ENCODE measurements at places on chromosomes 11 and 22.
A peak's percentile ranks its signal among the peaks of the same experiment; 100 is the strongest.

DNA sequence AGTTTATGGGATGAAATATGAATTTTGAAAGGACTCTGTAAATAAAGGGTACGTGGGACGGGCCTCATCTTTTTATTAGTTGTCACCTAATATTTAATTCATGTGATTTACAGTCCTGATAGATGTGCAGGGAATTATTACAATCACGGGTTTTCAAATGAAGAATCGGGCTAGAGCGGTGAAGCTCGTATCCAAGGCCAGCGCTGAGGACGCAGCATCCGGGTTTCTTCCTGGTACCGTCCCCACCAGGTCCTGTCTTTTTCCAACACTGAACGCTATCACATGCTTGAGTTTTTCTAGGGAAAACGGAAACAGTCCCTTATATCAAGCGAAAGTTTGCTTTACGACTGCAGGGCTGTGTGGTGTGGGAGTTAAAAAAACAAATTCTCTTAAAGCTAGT, 787 bp downstream of the SMDT1 start:
- peak overlapping the region; percentile 98 for H3K27ac ChIP-seq
- H3K4me3 ChIP-seq: peak overlapping the region; percentile 91
- no peak for DNase-seq
- peaks cover 13% of the 10 kb centered on the region for H3K4me1 ChIP-seq

- H3K4me3 ChIP-seq: no peak overlapping the region
- no peak overlapping the region for H3K27ac ChIP-seq
- H3K36me3 ChIP-seq: peaks cover 9% of the 10 kb centered on the region
- peaks cover 6% of the 10 kb centered on the region for H3K4me1 ChIP-seq
Measured at GRCh38 chr11:61969838-61970662, 2.6 kb upstream of the FTH1 start.

DNA sequence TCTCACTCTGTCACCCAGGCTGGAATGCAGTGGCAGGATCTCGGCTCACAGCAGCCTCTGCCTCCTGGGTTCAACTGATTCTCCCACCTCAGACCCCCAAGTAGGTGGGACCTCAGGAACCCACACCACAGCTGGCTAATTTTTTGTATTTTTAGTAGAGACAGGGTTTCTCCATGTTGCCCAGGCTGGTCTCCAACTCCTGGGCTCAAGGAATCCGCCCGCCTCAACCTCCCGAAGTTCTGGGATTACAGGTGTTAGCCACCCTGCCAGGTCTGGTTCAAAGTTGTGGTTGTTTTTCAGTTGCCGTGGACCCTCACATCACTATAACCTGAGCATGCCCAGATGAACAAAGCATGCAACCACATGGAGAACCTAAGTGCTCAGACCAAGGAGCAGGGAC, 13.0 kb upstream of the RAB39A start:
- no peak for DNase-seq
- no peaks in the 10 kb centered on the region for H3K4me1 ChIP-seq

DNA sequence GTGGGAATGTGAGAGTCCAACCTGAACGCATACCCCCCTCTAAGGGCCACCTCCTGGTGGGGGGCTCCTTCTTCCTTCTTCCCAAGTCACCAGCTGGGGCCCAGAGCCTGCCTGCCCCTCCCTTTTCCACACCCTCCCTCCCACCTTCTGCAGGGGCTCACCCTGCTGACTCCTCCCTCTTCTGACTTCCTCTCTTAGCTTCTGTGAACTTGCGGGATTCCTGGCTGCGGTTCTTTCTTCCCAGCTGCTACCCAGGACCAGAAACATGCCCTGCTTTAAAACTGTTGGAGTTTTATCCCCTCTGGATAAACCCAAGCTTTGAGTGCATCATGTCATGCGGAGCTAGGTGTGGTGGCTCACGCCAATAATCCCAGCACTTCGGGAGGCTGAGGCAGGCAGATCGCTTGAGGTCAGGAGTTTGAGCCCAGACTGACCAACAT, 10.2 kb downstream of the LRRC74B start:
- H3K4me1 ChIP-seq: peaks cover 10% of the 10 kb centered on the region
- no peaks in the 10 kb centered on the region for H3K36me3 ChIP-seq
- no peaks in the 10 kb centered on the region for H3K27me3 ChIP-seq
- peak overlapping the region; percentile 25 for H3K4me3 ChIP-seq
- DNase-seq: no peak

DNA sequence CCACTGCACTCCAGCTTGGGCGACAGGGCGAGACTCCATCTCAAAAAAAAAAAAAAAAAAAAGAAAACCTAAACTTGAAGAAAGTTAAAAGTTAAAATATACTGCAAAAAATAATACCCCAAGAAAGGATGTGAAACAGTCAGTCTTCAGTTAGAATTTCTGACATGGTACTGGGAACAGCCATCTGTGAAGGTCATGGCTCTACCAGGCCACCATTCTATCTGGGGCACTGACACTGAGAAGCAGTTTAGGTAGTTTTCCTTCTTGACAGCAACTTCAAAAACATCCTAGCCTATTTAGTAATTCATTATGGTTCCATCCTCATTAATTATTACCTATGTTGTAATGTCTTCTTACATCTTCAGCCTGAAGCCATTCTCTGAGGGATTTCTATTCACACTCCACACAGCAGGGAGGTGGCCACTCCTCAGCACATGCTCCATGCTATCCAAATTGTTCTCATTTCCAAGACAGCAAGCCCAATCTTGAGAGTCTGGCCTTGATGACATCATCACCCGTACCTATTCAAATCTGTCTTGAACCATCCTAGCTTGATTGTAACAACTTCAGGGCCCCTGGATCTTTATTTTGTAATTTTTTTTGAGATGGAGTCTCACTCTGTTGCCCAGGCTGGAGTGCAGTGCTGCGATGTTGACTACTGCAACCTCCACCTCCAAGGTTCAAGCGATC, 38.2 kb downstream of the SERPIND1 start:
- DNase-seq: no peak
- H3K4me3 ChIP-seq: no peak overlapping the region
- no peaks in the 10 kb centered on the region for H3K4me1 ChIP-seq
- H3K36me3 ChIP-seq: peaks cover 62% of the 10 kb centered on the region

GRCh38 chr11:78350646-78351165, 66.9 kb downstream of the GAB2 start:
- no peaks in the 10 kb centered on the region for H3K4me1 ChIP-seq
- H3K27me3 ChIP-seq: no peaks in the 10 kb centered on the region
- DNase-seq: no peak
- no peak overlapping the region for H3K4me3 ChIP-seq
- H3K36me3 ChIP-seq: no peaks in the 10 kb centered on the region
- no peak overlapping the region for H3K27ac ChIP-seq

DNA sequence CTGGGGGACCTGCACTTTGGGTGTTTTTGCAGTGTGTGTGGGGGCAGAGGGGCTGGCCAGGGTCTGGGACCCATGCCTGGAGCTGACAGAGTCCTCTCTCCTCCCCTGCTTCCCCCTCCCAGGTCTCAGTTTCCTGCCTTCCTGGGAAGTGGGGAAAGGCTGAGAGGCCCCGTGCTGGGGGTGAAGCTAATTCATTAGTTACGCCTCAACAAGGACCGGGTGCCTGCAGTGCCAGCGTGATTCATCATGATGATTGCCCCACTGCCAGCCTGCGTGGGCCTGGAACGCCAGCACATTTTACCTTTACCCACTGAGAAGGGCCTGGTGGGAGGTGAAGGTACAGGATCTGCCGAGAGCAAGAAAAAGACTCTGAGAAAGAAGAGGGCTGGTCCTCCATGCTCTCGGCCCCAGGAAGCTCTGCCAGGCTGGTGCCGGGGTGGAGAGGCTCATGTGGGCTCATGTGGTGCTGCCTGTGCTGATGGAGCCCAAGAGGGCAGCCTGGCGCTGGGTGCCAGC, 2.9 kb upstream of the LRRC10B start:
- DNase-seq: no peak
- H3K4me3 ChIP-seq: no peak overlapping the region
- H3K27ac ChIP-seq: no peak overlapping the region

All from effector memory CD4-positive, alpha-beta T cell (primary cell).